H1 (cell line): ENCODE measurements at places on chromosomes 4 and X. TPM values are rescaled to one million over a fixed set of nuclear protein-coding genes. Genes with fewer than 3 reads are reported as not detected.

DNA sequence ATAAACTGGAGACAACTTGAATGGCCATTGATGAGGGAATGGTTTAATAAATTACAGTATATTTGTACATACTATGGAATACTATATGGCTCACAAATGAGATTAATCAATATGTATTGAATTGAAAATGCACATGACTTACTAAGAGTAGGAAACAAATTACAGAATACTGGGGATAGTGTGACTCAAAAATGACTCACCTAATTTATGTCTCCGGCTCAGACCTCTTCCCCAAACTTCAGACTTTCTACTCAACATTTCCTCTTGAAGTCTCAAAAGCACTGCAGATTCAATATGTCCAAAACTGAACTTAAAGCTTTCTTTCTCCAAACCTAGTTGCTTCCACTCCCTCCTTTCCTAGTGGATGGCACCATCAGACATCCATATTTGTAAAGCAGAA, 28.8 kb upstream of the GRIA3 start:
- H3K27ac ChIP-seq: no peak overlapping the region
- no peaks in the 10 kb centered on the region for H3K27me3 ChIP-seq
- no peak overlapping the region for H3K4me3 ChIP-seq

DNA sequence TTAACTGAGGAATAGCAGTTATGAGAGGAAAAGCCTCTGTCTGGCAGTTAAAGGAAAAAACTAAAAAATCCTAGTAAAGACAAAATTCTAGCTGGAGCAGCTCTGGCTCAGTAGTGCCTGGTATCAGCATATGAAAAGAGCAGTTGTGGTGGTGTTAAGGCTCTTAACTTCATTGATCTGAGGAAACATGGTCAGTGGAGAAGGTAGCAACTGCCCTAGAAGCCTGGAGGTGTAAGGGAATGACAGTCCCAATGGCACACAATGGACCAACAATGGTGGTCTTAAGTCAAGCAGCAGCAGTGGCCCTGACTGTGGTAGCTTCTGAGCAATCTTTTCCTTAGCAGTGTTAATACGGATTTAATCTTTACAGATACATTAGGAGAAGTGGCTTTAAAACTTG, 189.6 kb upstream of the POF1B start:
- H3K27me3 ChIP-seq: no peaks in the 10 kb centered on the region
- DNase-seq: no peak
- H3K4me1 ChIP-seq: no peaks in the 10 kb centered on the region
- H3K36me3 ChIP-seq: no peaks in the 10 kb centered on the region

DNA sequence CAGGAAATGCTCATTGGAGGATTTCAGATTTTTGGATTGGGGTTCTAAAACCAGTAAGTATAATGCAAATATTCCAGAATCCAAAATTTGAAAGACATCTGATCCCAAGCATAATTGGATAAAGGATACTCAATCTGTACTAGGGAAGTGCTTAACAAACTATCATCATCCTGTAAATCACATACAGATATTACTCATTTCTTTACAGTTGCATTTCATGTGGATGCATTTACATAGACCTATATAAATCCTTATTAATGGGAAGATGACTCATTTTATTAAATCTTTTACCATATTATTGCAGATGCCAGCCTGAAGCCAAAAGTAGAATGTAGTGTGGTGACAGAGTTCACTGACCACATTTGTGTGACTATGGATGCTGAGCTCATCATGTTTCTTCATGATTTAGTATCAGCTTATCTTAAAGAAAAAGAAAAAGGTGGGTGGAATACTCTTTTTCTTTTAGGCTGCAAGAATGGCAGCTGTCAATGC, 22.4 kb upstream of the ADAD1 start:
- DNase-seq: no peak
- peaks cover 4% of the 10 kb centered on the region; the same call in 1 of the 2 replicates for H3K36me3 ChIP-seq
- H3K27me3 ChIP-seq: no peaks in the 10 kb centered on the region
- H3K4me1 ChIP-seq: no peaks in the 10 kb centered on the region

GRCh38 chr4:140240237-140240636, 86.3 kb upstream of the MAML3 start:
- no peak overlapping the region for H3K4me3 ChIP-seq
- no peaks in the 10 kb centered on the region for H3K36me3 ChIP-seq
- no peak for DNase-seq
- no peak overlapping the region for H3K27ac ChIP-seq
- H3K27me3 ChIP-seq: no peaks in the 10 kb centered on the region; the same call in 1 of the 2 replicates
- H3K4me1 ChIP-seq: peaks cover 28% of the 10 kb centered on the region

GRCh38 chr4:111836601-111837000, 308.7 kb upstream of the FAM241A start:
- no peaks in the 10 kb centered on the region for H3K36me3 ChIP-seq
- no peaks in the 10 kb centered on the region for H3K27me3 ChIP-seq
- H3K4me3 ChIP-seq: no peak overlapping the region
- no peaks in the 10 kb centered on the region for H3K4me1 ChIP-seq

DNA sequence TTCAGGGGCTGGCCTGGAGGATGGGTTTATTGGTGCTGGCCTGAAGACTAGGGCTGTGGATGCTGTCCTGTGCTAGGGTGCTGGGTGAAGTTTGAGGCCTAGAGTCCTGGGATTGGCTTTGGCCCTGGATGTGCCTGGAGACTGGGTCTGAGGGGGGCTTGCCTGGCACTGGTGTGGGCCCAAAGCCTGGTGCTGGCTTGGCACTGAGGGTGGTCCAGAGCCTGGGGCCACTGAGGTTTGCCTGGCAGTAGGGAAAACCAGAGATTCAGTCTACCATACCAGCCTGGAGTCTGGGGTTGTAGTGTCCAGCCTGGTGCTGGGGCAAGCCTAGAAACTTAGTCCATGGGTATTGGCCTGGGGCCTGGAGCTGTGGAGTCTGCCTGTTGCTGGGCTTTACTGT, 16.6 kb downstream of the BMP15 start:
- H3K4me1 ChIP-seq: no peaks in the 10 kb centered on the region
- H3K27ac ChIP-seq: no peak overlapping the region
- H3K36me3 ChIP-seq: no peaks in the 10 kb centered on the region
- H3K4me3 ChIP-seq: no peak overlapping the region

DNA sequence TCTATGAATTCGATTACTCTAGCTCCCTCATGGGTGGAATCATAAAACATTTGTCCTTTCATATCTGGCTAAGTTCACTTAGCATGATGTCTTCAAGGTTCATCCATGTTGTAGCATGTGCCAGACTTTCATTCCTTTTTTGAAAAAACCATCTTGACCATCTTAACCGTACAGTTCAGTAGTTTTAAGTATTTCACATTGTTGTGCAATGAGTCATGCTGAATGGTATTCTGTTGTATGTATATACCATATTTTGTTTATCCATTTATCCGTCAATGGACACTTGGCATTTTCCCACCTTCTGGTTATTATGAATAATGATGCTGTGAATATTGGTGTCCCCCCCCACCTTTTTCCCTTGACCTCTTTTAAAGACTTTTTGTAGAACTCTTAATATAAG, 72.4 kb upstream of the TLR2 start:
- no peak overlapping the region for H3K4me3 ChIP-seq
- DNase-seq: no peak

DNA sequence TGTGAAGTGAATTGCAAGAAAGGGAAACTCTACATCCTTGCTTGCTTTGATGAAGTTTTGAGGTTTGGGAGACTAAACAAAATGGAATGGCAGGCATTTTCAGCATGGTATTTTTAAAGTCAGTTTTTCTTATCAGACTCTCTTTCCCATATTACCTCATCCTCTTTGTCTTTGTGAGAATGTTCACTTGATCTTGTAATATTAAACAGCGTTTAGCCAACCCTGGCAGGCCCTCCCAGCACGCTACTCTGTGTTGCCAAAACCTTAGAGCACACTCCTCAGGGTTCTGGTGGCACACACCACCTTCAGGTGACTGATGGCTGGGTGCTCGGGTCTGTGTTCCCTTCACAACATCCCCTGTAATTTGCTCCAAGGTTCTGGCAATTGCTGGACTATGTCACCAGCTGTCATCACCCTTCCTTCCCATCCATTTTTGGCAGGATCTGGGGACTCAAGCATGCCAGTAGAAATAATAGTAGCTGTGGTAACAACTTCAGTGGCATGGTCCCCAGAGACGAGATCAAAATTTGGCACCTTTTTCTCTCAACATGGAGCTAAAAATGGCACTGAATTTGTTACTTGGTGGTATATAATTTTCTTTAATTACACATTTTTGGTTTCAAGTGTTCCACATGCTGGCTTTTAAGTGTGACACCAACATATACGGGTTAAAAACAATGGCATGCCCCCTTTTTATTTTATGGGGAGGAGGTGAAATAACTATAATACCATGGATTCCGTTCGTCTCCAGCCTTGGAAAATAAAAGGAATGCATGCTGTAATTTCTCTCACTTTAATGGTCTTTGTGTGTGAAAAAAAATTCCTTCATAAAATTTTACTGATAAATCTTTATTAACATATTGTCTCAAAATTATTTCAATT, 273.1 kb downstream of the DCTD start:
- no peak for DNase-seq
- H3K27ac ChIP-seq: no peak overlapping the region
- H3K4me3 ChIP-seq: no peak overlapping the region
- H3K36me3 ChIP-seq: no peaks in the 10 kb centered on the region

DNA sequence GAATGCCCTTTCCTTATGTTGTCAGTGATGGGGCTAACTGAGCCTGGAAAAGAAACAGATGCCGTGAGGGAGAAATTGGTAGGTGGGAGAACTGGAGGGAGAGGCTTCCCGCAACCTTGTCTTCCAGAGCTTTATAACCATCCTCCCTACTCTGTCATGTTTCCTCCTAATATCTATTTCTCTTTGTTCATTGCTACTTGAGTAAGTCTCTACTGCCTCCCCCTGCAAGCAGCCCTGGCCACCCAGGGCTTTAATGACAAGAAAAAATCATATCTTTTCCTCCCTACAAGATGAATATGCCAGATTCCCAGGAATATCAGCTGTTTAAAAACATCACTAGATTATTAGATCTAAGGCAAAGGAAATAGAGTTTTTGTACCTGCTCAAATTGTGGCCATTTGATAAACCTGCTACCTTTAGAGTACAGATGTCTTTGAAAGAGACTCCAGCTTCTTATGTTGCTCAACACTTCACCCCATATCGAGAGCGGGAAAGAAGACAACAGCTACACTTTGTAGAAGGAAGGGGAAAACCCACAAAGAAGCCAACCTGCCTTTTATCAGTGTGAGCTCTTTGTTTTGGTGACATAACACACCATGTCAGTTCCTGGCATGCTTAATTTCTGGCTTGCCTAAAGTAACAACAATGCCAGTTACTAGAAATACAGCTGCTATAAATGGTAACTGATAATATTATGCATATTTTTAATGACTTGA, 186.6 kb upstream of the LEF1 start:
- DNase-seq: no peak
- H3K36me3 ChIP-seq: no peaks in the 10 kb centered on the region
- H3K27me3 ChIP-seq: no peaks in the 10 kb centered on the region
- no peak overlapping the region for H3K27ac ChIP-seq

DNA sequence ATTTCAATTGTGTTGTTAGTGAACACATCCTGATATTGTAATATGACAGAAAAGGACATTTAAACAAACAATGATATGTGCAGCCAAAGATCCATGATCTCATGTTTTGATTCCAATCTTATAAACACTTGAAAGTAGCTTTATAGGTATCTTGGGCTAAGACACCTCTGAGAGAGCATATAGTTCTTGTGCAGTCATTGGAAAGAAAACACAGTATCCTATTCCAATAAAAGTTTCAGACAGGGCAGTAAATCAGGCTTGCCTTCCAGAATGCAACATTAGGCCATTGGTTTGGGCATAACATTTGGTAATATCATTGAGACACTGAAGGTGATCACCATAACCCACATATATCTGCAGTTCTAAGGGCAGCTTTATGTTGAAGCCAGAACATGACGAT, 188.3 kb upstream of the HCCS start:
- no peak overlapping the region for H3K4me3 ChIP-seq
- H3K4me1 ChIP-seq: no peaks in the 10 kb centered on the region
- H3K36me3 ChIP-seq: no peaks in the 10 kb centered on the region
- H3K27ac ChIP-seq: no peak overlapping the region
- DNase-seq: no peak

DNA sequence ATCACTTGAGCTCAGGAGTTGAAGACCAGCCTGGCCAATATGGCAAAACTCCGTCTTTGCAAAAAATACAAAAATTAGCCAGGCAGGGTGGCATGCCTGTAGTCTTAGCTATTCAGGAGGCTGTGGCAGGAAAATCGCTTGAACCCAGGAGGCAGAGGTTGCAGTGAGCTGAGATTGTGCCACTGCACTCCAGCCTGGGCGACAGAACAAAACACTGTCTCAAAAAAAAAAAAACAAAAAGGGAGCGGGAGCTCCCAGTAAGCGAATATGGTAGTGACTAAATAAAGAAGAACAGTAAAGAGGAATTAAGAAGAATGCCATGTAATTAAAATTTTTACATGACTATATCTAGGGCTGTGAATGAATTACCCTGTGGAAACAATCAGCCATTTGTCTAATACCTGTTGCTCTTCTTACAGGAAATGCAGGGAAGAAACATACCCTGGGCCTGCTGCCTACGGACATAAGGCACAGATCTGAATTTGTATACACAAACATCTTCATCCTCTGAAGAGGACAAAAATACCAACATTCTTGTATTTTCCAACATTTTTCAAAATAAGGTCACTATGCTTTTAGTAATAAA, 11.4 kb downstream of the WDFY3 start:
- no peak overlapping the region for H3K4me3 ChIP-seq
- H3K36me3 ChIP-seq: no peaks in the 10 kb centered on the region
- H3K27me3 ChIP-seq: no peaks in the 10 kb centered on the region
- no peak overlapping the region for H3K27ac ChIP-seq
- DNase-seq: no peak

GRCh38 chr4:75232546-75232945, 281.7 kb downstream of the RCHY1 start:
- H3K4me1 ChIP-seq: no peaks in the 10 kb centered on the region
- H3K27me3 ChIP-seq: no peaks in the 10 kb centered on the region
- DNase-seq: no peak
- H3K36me3 ChIP-seq: no peaks in the 10 kb centered on the region
- H3K4me3 ChIP-seq: no peak overlapping the region

- H3K27ac ChIP-seq: no peak overlapping the region
- DNase-seq: no peak
- no peaks in the 10 kb centered on the region for H3K4me1 ChIP-seq
- H3K4me3 ChIP-seq: no peak overlapping the region
These were observed 153.7 kb downstream of the VEGFC start for GRCh38 chr4:176638992-176639391.

- H3K4me1 ChIP-seq: no peaks in the 10 kb centered on the region
- no peak overlapping the region for H3K4me3 ChIP-seq
- H3K36me3 ChIP-seq: peaks cover 5% of the 10 kb centered on the region
- H3K27ac ChIP-seq: no peak overlapping the region
- no peaks in the 10 kb centered on the region for H3K27me3 ChIP-seq
These were observed 22.5 kb downstream of the ZNF721 start for GRCh38 chr4:476501-476900.

- no peaks in the 10 kb centered on the region for H3K27me3 ChIP-seq
- H3K27ac ChIP-seq: no peak overlapping the region
- no peaks in the 10 kb centered on the region for H3K4me1 ChIP-seq
- DNase-seq: no peak
These were observed 1422.0 kb downstream of the ADGRL3 start for GRCh38 chr4:62622089-62622488.

- no peak overlapping the region for H3K4me3 ChIP-seq
- H3K36me3 ChIP-seq: no peaks in the 10 kb centered on the region
- H3K27me3 ChIP-seq: no peaks in the 10 kb centered on the region
- DNase-seq: peak; percentile 43
These were observed 147.9 kb downstream of the NSUN7 start for GRCh38 chr4:40897557-40898203.

The XAGE2 gene
- not detected in 2 replicates for total RNA-seq

The GLRB gene
- 0.54 and 1.1 TPM in 2 replicates for total RNA-seq

The DCAF16 gene
- 55.7 and 57.9 TPM in 2 replicates for total RNA-seq

The AMER1 gene
- total RNA-seq: 9.4 and 10.2 TPM in 2 replicates

The USP11 gene
- total RNA-seq: 84.0 and 84.3 TPM in 2 replicates

The IL21 gene
- total RNA-seq: not detected in 2 replicates

The APLN gene
- total RNA-seq: 1.1 TPM in 2 replicates

The TASL gene
- not detected in 2 replicates for total RNA-seq

The SPOCK3 gene
- total RNA-seq: 0.44 and 0.60 TPM in 2 replicates

The KCTD8 gene
- 3.5 and 3.7 TPM in 2 replicates for total RNA-seq
